D341Med (cell line): ENCODE measurements at places on chromosomes 3 and 15.
A peak's percentile ranks its signal among the peaks of the same experiment; 100 is the strongest.

- peak; percentile 41 for DNase-seq
Observed at GRCh38 chr3:112629425-112629824, 11.5 kb downstream of the CCDC80 start.

DNA sequence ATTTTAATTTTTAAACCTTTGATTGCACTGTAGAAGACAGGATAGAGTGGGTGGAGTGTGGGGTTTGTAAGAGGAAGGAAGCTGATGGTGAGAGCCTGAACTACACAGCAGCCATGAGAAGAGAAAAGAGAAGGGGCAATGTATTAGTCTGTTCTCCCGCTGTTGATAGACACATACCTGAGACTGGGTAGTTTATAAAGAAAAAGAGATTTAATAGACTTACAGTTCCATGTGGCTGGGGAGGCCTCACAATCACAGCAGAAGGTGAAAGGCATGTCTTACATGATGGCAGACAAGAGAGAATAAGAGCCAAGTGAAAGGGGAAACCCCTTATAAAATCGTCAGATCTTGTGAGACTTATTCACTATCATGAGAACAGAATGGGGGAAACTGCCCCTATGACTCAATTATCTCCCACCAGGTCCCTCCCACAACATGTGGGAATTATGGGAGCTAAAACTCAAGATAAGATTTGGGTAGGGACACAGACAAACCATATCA is 37.3 kb downstream of the STARD5 start:
- no peak for DNase-seq

DNA sequence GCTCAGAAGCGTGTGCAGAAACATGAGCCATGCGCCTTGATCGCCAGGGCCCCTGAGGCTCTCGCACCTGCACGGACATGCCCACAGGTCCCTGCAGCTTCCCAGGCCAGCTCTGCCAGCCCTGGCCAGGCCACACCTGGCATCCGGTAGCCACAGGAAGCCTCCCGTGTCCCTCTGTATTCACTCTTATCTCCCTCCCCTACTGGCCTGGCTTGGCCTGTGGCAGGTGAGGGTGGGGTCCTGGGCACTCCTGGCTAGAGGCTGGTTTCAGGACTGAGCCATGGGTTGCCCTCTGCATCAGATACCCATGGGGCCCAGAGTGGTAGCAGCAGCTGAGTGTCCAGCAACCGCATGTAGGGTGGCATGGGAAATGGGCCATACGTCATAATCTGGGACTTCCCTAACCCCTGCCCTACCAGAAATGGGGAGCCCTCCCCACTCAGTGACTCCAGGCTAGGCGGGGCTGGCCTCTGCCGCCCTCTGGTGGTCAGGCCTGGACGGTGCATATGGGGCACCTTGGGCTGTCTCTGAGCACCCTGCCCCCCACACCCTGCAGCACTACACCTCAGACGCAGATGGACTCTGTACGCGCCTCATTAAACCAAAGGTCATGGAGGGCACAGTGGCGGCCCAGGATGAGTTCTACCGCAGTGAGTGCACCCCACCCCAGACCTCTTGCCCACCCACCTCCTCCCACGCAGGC is 12.6 kb upstream of the LMAN1L start:
- peak; percentile 94 for DNase-seq

DNA sequence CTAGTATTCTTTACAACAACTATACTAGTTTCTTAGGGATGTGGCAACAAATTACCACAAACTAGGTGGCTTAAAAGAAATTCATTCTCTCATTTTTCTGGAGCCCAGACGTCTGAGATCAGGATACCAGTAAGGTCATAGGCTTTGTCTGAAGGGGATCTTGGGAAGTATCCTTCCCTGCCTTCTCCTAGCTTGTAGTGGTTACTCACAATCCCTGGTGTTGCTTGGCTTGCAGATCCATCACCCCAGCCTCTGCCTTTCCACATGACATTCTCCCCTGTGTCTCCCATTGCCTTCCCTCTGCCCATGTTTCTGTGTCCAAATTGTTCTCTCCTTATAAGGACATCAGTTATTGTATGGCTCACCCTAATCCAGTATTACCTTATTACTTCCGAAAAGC is 24.3 kb upstream of the CLDN1 start:
- DNase-seq, result no peak

GRCh38 chr3:46990573-46991374 is 11.3 kb downstream of the NBEAL2 start:
- no peak for DNase-seq

DNA sequence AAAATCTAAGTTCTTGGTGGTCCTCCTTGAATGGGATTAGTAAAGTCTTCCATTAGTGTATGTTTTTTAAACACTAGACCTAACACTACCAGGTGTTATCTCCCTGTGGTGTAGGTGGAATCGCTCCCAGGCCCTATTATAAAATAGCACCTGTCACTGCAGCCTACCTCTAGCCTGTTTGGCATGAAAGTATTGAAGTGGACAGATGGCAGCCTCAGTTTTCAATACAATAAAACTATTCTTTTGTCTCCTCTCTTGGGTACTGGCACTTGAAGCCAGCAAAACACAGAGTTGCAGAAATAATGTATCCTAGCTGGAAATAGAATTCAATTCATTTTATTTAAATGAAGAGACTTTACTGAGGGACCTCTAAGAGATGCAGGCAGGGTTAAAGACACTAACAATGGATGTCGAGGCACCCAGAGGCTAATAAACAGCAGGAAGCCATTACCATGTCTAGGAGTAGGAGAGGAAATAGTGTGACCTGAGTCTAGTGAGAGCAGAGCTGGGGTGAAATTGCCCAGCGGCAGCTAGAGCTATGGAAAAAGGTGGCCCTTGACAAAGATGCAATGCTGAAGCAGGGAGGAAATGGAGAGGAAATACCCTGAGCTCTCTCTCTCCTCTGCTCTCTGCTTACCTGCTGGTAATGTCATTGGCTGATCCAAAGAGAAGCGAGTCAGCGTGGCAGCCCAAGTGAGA is 49.1 kb upstream of the TMEM158 start:
- DNase-seq, result no peak

- no peak for DNase-seq
Observed at GRCh38 chr15:41377978-41378377, 24.3 kb downstream of the NDUFAF1 start.

DNA sequence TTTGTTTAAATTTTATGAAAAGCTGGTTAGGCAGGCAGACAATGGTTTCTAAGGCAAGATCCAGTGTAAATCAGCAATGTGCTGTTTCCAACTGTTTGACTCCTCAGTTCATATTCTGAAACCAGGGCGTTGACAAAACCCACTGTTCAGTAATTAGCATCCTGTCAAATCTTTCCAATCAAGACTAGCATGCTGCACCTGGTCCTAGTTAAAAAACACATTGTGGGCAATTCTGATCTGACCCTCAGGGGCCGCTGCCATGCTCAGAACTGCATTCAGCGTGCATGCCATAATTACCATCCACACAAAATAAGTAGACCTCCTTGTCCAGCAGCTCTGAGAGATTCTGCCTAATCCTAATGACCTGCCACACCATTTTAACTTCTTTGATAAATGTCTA is 20.9 kb upstream of the RBP1 start:
- DNase-seq, result no peak
